ENCODE measurements at places on chromosomes 6 and 20. TPM values are rescaled to one million over a fixed set of nuclear protein-coding genes. Genes with fewer than 3 reads are reported as not detected.

Gene OR2H2
- polyA plus RNA-seq = not detected

DNA sequence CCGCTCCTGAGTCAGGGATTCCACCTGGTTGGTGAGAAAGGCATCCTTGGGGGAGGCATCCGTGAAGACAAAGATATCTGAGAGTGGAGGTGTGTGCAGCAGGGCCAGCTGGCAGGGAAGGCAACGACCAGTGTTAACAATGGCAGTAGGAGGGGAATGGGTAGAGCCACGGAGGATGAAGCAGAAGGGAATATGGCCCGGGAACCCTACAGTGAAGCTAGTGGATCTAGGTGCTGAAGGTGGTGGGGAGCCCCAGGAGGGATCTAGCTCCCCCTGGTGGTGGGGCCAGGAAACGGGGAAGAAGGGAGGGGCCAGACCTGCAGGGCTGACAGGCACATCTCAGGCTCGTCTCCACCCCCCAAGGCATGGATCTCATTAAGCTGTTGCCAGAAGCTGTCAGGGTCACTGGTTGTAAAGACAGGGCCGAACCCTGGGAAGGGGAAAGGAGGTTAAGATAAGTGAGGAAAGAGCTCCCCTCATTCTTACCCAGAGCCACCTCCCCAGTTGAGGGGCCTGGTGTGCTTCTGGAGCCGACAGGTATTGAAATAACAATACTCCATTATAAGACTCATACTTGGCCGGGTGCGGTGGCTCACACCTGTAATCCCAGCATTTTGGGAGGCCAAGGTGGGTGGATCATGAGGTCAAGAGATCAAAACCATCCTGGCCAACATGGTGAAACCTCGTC, 7.3 kb downstream of the VWA7 start:
- DNase-seq = peak; percentile 76

DNA sequence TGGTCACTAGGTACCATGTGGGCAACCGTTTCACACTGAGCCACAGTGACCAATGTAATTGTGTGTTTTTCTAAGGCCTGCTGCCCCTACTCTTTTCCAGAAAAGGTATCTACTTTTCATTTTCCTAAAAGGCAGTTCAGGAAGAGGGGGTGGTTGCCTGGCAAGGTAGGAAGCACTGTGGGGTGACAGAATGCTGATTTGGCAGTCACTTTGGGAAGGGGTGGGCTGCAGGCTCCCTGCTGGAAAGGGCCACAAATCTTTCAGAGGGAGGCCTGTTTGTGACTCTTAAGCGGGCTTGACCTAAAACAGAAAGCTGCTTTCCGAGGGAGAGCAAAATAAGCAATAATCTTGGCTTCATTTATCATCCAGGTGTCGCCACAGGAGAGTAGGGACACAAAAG, 5.2 kb upstream of the NNAT start:
- no peak for DNase-seq

- no peak for DNase-seq
These were observed 684.6 kb downstream of the RFPL4B start for GRCh38 chr6:113031591-113032238.

DNA sequence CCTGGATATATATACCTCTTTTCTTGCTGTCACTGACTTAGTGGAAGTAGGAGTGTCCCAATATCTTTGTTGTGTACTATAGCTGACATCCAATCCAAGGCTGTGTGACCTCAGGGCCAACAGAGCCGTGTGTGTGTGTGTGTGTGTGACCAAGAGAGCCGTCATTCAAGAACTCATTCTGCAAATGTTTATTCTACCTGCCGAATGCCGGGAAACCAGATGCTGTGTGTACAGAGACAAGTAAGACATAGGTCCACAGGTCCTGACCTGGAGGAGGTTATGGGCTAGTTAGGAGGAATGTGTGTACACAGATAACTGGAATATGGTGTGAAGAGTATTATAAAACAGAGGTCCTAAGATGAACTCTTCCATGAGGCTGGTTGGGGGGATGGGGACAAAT, 190.0 kb downstream of the DHX35 start:
- no peak for DNase-seq

GRCh38 chr6:153003366-153003690, 819 bp upstream of the MTRF1L start:
- peak; percentile 5 for DNase-seq

Gene RBPJL
- polyA plus RNA-seq = not detected

Gene CLVS2
- polyA plus RNA-seq = not detected

GRCh38 chr6:70222439-70222749, 80.5 kb downstream of the COL9A1 start:
- DNase-seq = no peak

- DNase-seq = no peak
These were observed 931 bp upstream of the EBF4 start for GRCh38 chr20:2691663-2692035.

DNA sequence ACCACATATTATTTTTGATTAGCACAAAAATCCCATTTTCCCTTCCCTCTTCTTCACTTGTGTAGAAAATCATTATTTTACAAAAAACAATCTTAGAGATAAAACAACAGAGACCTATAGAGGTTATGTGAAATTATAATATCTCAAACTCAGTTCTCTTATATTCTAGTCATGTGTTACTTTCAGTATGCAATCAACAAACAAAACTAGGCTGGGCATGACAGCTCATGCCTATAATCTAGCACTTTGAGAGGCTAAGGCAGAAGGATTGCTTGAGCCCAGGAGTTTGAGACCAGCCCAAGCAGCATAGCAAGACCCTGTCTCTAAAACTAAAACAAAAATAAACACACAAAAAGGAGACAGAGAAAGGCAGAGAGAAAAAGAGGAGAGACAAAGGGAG, 211.4 kb upstream of the SGK1 start:
- no peak for DNase-seq

DNA sequence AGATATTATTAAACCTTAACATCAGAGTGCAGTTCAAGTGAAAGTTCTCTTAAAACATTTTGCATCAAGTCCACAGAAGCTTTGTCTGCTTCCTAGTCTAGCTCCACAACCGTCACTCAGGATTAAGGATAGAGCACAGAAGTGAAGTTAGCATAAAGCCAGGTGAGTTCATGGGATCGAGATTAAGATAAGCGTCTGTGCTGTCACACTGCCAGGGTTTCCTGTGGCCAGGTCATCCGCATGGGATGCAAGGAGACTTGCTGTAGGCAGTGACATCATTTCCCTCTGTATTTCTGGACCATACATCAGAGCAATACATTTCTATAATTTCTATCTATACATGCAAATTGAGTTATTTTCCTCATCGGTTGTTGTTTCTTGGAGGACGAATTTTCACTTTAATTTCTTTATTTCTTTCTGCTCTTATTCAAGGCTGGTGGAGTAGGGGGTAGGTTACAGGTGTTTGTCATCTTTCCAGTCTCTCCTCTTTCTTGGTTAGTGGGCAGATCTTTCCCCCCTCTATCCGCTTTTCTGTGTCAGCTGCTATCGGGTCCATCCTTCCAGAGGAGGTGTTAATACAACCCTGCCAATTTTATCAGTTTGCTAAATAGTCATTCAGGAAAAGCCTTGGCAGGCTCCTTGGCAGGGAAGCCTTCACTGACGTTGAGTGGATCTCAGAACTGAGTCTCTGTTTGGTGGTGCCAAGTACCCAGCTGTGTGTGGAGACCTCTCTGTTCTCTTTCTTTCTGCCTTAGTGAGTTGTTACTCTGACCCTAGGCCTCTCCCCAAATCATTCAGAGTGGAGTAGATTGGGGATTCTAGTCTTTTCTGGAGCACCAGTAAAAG, 307.6 kb upstream of the MAP3K7 start:
- DNase-seq = no peak

DNA sequence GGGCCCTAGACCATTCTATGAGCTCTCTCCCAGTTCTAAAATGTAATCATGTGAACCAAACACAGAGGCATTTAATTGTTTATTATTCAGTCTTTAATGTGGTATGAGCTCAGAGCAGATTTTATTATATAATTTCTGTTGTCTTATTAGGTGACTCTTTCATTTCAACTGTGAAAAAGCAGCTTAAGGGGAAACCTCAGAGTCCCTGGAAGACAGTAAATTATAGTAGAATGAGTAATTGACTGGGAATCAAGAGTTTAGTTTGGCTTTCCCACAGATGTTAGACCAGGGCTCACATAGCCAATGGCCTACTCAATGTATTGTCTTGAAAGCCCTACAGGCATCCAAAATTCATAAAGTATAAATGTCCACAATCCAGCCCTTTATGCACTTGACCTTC, 390.4 kb upstream of the SLC35B3 start:
- DNase-seq = no peak

DNA sequence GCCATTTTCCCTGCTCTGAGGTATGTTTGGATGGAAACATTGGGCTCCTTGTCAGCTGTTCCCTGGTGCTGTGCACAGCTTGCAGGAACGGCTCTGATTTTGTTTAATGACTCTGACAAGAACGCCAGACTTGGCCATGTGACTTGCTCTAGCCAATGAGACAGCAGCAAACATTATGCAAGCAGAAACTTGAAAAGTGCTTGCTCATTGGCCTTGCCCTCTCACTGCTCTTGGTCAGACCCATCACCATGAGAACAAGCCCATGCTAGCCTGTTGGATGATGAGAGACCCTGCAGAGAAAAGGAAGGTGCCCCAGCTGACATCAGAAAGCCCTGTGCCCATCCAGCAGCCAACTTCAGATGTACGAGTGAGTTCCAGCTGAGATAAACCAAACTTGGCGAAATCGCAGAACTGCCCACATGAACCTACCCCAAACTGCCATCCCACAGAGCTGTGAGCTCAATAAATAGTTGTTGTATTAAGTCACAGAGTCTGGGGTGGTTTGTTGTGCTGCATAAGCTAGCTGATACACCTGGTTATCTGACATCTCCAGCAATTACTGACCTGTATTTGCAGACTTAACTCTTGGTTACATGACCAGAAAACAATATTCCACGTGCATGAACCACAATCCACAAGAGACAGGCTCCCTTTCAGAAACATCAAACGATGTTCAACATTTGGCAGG, 96.9 kb downstream of the JPH2 start:
- DNase-seq = no peak

Gene GHRH
- polyA plus RNA-seq = not detected

Gene OPN5
- 0.35 TPM for polyA plus RNA-seq

DNA sequence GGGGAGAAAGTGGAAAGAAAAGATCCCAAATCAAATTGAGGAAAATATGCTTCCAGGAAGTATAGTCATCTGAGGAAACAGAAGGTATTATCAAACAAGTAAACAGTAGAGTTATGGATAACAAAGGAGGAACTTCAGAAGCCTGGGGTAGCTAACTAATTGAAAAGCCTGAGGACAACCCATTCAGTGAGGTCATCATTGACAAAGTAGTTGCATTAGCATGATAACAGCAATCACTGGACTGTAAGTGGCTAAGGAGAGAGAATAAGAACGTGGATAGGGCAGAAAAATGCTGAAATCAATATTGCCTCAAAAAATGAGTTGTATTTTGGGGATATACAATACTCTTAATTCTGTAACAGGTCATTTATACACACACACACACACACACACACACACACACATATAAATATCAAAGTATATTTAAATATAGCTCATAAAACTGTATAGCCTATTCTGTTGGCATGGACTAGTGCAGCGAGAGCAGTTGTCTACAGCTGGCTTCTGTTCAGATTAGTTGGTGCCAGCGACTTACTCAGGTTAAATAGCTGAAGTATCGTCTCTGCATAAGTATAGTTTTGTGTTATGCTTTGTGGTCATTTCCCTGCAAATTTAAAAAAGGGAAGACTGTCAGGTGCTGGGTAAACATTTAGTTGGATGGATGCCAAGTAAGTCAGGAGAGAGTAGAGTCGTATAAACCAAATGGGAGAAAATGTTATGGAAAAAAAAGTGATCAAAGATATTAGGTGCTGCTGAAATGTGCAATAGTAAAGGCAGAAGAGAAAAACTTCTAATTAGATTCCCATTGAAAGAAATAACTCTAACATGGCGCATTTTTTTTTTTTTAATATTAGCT, 33.8 kb upstream of the CTAGE9 start:
- DNase-seq = no peak

GRCh38 chr6:73888050-73888449, 192.0 kb downstream of the CD109 start:
- no peak for DNase-seq

GRCh38 chr6:10081957-10082356, 332.9 kb downstream of the TFAP2A start:
- DNase-seq = no peak

DNA sequence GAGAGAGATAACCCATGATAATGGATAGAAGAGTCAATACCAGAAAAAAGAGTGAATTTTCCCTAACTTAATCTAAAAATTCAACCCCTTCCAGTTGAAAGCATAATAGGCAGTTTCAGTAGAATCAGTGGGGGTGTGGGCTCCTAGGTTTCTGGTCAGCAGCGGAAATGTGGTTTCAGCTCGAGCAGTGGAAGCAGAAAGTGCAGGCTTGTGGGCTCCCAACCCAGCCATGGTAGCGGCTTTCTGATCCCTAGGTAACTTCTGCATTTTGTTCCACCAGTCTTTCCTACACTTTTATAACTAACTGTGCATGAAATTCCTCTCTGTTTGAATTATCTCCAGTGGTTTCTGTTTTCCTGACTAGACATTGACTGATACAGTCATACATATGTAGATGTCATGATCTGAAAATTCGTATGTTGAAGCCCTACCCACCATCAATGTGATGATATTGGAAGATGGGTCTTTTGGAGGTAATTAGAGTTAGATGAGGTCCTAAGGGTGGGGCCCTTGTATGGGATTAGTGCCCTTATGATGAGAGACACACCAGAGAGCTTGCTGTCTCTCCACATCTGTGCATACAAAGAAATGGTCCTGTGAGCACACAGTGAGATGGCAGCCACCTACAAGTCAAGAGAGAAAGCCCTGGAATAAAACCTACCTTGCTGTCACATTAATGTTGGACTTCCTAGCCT, 6.5 kb upstream of the DDO start:
- no peak for DNase-seq

DNA sequence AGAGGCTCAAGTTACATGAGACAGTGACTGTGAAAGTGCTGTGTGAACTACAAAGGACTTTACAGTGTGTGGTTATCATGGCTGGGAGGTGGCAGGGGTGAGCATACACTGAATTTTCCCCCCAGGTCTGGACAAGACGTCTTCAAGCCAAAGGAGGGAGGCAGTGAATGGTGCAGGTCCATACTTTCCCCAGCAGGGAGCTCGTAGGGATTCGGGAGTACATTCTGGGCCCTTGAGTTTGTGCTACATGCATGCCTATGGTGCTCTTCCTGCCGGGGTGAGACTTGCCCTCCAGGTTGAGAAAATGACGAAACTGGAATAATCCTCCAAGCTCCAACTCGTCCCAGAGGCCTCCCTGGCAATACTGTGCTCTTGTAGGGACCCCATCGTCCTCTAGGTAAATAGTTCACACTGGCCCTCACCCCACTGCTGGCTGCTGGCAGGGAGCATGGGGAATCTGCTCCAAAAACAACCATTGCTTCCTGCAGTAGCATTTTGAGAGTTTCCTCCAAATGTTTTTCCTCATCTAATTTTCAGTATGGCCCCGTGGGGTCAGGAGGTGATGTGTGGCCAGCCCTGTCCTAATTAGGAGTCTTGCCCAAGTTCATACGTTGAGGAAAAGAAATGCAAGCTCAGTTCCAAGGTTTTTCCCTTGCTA, 57.6 kb downstream of the ZNF831 start:
- no peak for DNase-seq

Gene VGLL2
- polyA plus RNA-seq = not detected

- DNase-seq = no peak
These were observed 18.4 kb upstream of the DOK5 start for GRCh38 chr20:54456961-54457360.

Gene NTSR1
- polyA plus RNA-seq = not detected

Gene TRIM10
- polyA plus RNA-seq = not detected

Gene CCM2L
- polyA plus RNA-seq = 26.8 TPM
